ENCODE measurements at places on chromosomes 12 and 14. TPM values are rescaled to one million over a fixed set of nuclear protein-coding genes. Genes with fewer than 3 reads are reported as not detected.

- no peak for DNase-seq
Observed at GRCh38 chr14:62497708-62498107, 547.5 kb downstream of the KCNH5 start.

DNA sequence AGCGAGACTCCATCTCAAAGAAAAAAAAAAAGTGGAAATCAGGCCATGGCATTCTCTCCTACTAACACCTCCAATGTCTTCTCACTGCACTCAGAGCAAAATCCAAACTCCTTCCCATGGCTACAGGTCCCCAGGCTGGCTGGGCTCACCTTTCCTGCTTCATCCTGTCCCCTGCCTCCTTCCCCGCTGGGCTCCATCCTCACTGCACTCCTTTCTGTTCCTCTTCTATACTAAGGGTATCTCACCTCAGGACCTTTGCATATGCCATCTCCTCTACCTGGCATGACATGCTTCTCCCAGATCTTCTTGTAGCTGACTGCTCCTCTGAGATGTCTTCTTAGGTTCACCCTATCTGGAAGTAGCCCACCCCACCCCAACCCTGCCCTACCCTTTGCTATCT is 111.1 kb downstream of the DPF3 start:
- no peak for DNase-seq

GRCh38 chr14:100755649-100756048 is 29.0 kb downstream of the DLK1 start:
- no peak for DNase-seq

- no peak for DNase-seq
Observed at GRCh38 chr12:126704609-126705008, 1562.4 kb upstream of the TMEM132C start.

- no peak for DNase-seq
Observed at GRCh38 chr12:109549613-109550270, 23.6 kb downstream of the MMAB start.

GRCh38 chr14:105199093-105199492 is 18.0 kb upstream of the NUDT14 start:
- DNase-seq: no peak

DNA sequence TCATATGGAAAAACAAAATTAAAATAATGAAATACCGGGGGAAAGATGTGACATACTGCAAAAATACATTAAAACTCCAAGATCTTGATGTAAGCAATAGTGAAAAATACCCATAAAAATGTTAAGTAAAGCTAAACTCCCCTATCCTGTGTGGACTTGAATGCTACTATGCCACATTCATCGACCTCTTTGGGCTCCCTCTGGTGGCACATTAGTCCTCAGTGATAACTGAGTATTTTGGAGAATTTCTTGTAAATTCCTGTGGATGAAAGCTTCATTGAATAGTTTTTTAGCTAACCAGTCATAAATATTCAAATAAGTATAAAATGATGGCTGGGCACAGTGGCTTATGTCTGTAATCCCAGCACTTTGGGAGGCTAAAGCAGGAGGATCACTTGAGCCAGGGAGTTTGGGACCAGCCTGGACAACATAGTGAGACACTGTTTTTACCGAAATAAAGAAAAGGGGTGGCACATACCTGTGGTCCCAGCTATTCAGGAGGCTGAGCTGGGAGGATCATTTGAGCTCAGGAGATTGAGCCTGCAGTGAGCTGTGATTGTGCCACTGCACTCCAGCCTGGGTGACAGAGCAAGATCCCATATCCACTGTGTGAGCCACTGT is 42.4 kb upstream of the SGPP1 start:
- DNase-seq: no peak

DNA sequence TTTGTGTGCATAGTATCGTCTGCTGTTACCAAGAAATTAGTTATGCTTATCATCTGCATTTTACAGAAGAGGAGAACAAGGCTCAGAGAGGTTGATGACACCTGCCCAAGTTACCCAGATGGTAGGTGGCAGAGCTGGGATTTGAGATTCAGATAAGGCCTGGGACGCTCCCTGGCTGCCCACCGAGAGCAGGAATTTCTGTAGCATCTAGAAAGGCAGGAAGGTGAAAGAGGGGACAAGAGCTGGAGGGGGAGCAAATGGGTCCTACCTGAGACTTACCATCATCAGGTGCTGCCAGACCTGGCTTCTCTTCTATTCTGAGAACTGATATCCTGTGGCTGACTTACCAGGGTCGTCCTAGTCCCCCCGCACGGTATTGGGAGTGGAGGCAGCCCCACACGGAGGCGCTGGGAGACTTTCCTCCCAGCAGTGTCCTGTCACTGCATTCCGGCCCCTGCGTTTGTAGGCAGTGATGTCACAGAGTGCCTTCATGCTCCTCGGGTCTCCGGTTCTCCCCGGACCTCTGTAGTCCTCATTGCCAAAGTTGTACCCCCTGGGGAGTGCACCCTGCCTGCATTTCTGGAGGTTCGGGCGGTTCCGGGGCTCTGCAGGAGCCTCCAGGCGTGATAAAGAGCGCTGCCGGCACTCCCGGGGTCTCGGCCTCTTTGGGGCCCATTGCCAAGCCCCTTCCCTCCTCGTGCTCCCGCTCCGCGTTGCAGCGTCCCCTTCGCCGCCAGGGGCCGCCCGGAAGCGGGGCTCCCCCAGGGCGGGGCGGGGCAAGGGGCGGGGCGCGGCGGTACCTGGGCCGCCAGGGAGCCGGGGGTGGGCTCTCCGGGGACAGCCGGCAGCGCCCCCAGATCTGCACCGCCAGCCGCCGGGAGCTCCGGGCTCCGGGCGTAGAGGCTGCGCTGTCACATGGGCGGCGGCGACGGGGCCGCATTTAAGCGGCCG is at the start of gene CABP1:
CABP1 (plus strand) TSS at position 856 of the 951 bp plus-strand sequence; CDS start at position 916, 60 bp downstream.
- DNase-seq: no peak

- DNase-seq: no peak
Observed at GRCh38 chr14:34890937-34891336, 15.8 kb upstream of the BAZ1A start.

GRCh38 chr14:73740618-73741326 is 26.6 kb upstream of the PNMA1 start:
- DNase-seq: peak; percentile 89

DNA sequence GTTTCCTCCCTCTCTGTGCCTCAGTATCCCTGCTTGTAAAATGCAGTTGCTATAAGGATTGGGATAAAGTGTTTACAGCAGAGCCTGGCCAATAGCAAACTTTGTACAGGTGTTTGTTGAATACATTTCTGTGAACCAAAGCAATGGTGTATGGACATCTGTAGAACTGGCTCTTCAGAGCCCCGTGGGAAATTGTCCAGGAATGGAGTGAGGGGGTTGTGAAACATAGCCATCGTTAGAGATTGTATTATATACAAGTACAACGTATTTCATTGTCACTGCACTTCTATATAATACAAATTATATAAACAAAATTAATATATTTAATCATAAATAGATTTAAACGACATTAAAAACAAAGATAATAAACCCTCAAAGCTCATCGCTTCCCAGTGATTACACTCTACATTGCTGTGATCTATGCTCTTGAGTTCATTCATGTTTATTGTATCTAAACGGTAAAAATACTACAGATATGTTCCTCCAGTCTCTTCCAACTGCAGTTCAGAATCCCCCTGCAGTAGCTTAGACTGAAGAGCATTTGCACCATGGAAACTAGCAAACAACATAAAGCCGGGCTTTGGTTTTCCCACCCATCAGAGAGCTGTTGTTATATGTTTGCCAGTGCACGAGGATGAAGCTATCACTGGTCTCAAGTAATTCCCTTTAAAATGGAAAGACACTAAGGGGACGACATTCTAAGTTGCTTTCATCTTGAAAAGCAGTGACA is 216.7 kb downstream of the TMEM132C start:
- no peak for DNase-seq

- no peak for DNase-seq
Observed at GRCh38 chr14:20441461-20441860, 5.5 kb upstream of the KLHL33 start.

GRCh38 chr12:90987520-90987919 is 17.3 kb downstream of the EPYC start:
- DNase-seq: no peak

- no peak for DNase-seq
Observed at GRCh38 chr12:16607906-16608775, 2.2 kb upstream of the LMO3 start.

DNA sequence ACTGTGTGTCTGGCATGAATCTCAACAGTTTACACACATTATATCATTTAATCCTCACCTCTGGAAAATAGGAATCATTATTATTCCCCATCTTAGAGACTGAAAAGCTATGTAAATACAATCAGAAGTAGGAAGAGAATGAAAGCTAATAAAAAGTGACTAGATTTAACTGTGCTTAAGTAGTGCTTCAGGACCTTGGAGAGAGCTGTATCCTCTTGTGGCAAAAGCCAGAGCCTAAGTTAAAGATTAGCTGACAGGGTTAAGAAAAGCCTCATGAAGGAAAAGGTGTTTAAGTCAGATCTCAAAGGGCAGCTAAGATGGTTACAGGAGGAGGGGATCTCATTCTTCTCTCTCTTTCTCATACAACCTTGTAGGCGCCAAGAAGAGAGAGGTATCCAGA is 65.3 kb upstream of the TMEM233 start:
- no peak for DNase-seq

DNA sequence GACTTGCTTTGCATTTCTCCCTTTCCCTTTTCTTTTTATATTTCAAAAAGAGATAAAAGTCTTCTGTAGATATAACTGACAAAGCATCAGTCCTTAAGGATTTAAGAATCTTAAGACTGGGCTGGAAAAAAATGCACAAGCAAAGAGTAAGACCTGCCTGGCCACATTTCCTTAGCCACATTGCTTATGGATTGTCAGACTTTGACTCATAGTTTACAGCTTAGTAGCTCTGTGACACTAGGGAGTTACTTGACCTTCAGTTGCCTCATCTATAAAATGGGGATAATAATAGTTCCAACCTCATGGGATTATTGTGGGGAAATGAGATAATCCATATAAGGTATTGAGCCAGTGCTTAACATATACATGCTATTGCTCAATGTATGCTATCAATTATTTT is 66.4 kb upstream of the STK38L start:
- DNase-seq: no peak

- DNase-seq: no peak
Observed at GRCh38 chr12:65188179-65188701, 18.9 kb downstream of the LEMD3 start.

DNA sequence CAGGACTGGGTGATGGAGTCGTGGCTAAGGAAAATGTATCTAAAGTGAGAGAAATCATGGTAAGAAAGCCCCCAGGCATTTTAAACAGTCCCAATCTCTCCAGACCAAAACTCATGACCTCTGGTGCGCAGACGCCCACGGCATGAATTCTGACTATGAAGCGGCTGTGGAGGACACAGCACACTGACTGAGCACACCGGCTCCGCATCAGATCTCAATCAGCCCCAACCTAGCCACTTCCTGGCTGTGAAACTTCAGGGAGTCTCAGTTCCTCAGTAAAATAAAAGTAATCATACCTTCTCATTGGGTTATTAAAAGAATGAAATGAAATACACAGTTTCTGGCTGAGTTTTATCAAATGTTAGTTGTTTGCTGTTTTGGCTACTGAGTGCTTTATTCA is 38.7 kb downstream of the SETD3 start:
- no peak for DNase-seq

DNA sequence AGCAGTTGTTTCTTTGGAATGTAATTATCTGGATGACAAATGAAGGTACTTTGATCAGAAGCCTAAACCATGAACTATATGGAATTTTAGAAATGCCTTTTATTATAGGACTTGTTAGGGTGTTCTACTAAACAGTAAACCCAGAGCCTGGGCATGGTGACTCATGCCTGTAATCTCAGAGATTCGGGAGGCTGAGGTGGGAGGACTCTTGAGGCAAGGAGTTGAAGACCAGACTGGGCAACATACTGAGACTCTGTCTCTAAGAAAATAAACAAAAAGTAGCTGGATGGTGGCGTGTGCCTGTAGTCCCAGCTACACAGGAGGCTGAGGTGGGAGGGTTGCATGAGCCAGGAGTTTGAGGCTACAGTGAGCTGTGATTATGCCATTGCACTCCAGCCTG is 23.9 kb downstream of the PALS1 start:
- DNase-seq: no peak

DNA sequence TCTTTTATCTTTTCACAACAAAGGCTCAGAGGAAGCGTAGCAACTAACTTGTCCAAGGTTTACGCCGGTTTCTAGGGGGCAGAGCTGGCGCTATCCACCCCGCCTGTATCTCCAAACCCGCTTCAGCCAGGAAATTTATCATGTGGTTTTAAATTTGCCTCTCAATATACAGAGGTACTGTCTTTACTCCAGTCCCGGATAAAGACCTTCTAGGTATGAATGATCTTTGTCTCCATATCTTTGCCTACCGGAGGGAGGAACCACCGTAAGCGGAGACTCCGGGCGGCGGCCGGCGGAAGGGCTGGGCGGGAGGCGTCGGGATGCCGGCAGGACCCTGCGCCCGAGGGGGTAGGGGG is 693 bp upstream of the RIMKLB start:
- DNase-seq: no peak

DNA sequence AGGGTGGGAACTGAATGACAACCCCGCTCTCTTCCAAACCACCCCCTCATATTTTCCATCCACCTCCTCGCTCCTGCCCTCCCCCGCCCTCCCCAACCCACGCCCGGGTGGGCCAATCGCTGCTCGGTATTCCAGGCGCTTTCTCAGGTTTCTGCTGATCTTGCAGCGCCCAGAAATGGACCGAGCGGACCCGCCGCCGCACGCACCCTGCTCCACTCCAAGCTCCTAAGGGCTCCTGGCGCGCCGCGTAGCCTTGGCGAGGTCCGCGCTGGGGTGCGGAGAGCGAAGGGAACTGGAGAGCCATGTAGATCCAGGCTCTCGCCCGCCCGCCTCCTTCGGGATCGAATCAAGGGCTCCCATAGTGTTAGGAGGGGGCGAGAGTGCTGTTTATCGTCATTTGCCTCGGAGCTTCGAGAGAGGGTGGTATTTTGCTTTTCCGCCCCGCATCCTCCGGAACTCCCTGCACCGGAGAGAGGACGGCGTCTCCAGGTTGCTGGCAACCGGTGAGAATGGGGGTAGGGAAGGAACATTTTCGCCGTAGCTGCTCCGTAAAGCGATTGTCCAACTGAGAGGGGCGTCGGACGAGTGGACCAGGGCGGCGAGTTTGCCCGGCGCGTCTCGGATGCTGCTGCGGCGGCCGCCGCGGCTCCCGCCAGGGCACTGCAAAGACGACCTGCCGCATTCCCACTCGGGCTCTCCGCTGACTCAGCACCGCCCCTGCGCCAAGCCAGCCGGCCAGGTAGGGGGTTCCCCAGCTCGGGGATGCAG is at the start of gene KCNA1:
KCNA1 (plus strand) TSS at position 172 of the 768 bp plus-strand sequence. CDS start 1,474 bp downstream, outside the sequence.
- DNase-seq: peak; percentile 79

Gene IL31
- total RNA-seq: not detected

Gene CYP27B1
- 1.5 TPM for total RNA-seq

Gene PPFIA2
- total RNA-seq: 46.6 TPM

Gene CLEC2A
- total RNA-seq: not detected

Gene ENDOU
- total RNA-seq: 1.7 TPM

Gene HOXC10
- total RNA-seq: 32.0 TPM

Gene SERPINA3
- 220 TPM for total RNA-seq

Gene RNASE7
- total RNA-seq: not detected

Gene IRAK3
- 29.7 TPM for total RNA-seq

Gene VDR
- 7.9 TPM for total RNA-seq

Gene ITGA7
- total RNA-seq: 747 TPM

Gene FOXN4
- not detected for total RNA-seq
